ENCODE measurements at places on chromosomes 3 and 15. TPM values are rescaled to one million over a fixed set of nuclear protein-coding genes. Genes with fewer than 3 reads are reported as not detected.

DNA sequence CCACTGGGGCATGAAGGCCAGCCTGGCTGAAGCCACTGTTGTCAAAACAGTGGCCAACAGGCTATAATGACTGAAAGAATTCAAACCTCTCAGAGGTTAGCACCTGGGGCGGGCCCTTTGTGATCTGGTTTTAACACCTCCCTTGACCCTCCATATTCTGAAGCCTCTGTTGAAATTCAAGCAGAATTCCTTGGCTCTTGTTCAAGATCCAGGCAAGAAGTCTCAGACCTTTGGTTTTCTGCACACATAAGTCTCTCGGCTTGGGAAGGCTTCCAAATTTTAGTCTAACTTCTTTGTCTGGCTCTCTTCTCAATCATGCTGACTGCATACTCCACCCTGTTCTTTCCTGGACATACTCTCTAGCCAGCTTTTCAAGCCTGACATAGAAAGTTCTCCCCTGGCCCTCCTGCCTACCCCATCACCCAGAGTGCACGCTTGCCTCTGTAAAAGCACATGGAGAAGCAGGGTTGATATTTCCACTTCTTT is 144.5 kb downstream of the PDZRN3 start:
- no peaks in the 10 kb centered on the region for H3K36me3 ChIP-seq
- no peak overlapping the region for H3K27ac ChIP-seq
- DNase-seq: no peak
- no peak overlapping the region for H3K4me3 ChIP-seq
- H3K4me1 ChIP-seq: no peaks in the 10 kb centered on the region
- no peaks in the 10 kb centered on the region for H3K27me3 ChIP-seq

DNA sequence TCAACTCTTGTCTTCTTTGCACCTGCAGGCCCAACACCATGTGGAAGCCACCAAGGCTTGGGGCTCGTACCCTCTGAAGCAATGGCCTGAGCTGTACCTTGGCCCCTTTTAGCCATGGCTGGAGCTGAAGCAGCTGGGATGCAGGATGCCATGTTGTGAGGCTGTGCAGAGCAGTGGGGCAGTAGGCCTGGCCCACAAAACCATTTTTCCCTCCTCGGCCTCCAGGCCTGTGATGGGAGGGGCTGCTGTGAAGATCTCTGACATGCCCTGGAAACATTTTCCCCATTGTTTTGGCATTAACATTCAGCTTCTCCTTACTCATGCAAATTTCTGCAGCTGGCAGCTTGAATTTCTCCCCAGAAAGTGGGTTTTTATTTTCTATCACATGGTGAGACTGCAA is 58.5 kb downstream of the DPH6 start:
- no peak overlapping the region for H3K4me3 ChIP-seq
- no peaks in the 10 kb centered on the region for H3K4me1 ChIP-seq
- no peak overlapping the region for H3K27ac ChIP-seq
- no peak for DNase-seq

GRCh38 chr15:29115093-29115991 is 154.3 kb downstream of the NSMCE3 start:
- no peaks in the 10 kb centered on the region for H3K36me3 ChIP-seq
- H3K4me1 ChIP-seq: no peaks in the 10 kb centered on the region
- H3K27me3 ChIP-seq: no peaks in the 10 kb centered on the region

- H3K27me3 ChIP-seq: no peaks in the 10 kb centered on the region
- DNase-seq: no peak
Measured at GRCh38 chr15:40102897-40103858, 5.5 kb downstream of the BMF start.

DNA sequence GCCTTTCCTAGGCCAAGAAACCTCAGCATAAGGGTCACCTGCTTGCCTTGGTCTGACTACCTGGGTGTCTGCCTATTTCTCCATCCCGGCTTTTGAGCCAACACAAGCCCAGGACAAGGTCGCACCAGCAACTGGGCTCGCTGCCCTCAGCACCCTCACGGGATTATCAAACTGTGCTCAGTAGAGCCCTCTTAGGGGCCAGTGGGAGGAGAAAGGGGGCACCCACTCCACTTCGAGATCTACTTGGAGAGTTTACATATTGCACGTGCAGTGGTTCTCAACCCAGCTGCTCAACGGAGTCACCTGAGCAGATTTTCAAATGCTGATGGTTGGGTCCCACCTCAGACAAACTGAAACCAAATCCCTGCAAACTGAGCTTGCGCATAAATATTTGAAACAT is 31.1 kb downstream of the TSPAN3 start:
- H3K27ac ChIP-seq: no peak overlapping the region
- DNase-seq: no peak
- no peaks in the 10 kb centered on the region for H3K4me1 ChIP-seq
- no peak overlapping the region for H3K4me3 ChIP-seq
- no peaks in the 10 kb centered on the region for H3K27me3 ChIP-seq

- H3K4me1 ChIP-seq: no peaks in the 10 kb centered on the region
- H3K4me3 ChIP-seq: no peak overlapping the region
- DNase-seq: no peak
- H3K36me3 ChIP-seq: no peaks in the 10 kb centered on the region
- H3K27me3 ChIP-seq: no peaks in the 10 kb centered on the region
Measured at GRCh38 chr3:69266585-69266984, 119.3 kb downstream of the FRMD4B start.

- H3K27me3 ChIP-seq: no peaks in the 10 kb centered on the region
- H3K4me1 ChIP-seq: no peaks in the 10 kb centered on the region
- H3K4me3 ChIP-seq: no peak overlapping the region
- H3K27ac ChIP-seq: no peak overlapping the region
Measured at GRCh38 chr15:46222826-46223225, 588.0 kb downstream of the SQOR start.

EPHA3 gene
- total RNA-seq: 2.7 TPM

UBA7 gene
- 29.5 TPM for total RNA-seq

DNA sequence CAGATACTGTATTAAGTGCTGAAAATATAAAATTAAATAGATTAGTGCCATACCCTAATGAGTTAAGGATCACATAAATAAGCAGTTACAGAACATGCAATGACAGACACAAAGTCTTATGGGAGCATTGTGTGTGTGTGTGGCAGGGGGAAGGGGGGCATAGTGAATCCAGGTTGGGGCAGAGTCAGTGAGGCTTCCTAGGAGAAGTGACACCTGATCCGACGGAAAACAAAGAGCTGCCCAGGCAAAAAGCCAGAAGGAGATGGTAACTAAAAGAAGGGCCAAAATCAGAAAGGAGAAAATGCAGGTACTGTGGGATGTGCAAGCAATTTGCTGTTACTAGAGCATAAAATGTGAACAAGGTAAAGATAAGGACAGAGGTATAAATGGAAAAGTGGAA is 80.1 kb upstream of the CHRM5 start:
- no peak overlapping the region for H3K27ac ChIP-seq
- H3K36me3 ChIP-seq: no peaks in the 10 kb centered on the region
- no peak overlapping the region for H3K4me3 ChIP-seq
- DNase-seq: no peak

SLC2A2 gene
- total RNA-seq: 434 TPM

DNA sequence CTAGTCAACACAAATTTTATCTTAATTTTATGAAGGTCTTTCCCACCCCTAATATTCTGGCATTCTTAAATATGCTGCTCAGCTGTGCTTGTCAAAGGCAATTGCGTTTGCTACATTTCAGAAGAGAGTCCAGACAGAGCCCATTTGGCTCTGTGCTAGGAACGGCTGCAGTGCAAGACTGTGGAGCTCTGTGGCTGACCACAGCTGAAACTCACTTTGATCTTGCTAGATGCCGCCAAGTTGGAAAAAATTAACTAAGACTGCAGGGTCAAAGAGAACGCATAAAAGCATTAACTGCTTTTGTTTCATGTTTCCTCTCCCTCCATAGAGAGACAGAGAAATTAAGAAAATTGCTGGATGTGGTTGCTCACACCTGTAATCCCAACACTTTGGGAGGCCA is 7.6 kb upstream of the PPP1R2 start:
- H3K4me3 ChIP-seq: no peak overlapping the region
- H3K4me1 ChIP-seq: no peaks in the 10 kb centered on the region
- no peaks in the 10 kb centered on the region for H3K27me3 ChIP-seq
- DNase-seq: no peak

- no peak overlapping the region for H3K27ac ChIP-seq
- no peak overlapping the region for H3K4me3 ChIP-seq
- no peaks in the 10 kb centered on the region for H3K36me3 ChIP-seq
- H3K27me3 ChIP-seq: no peaks in the 10 kb centered on the region
- H3K4me1 ChIP-seq: no peaks in the 10 kb centered on the region
- DNase-seq: no peak
Measured at GRCh38 chr15:84398763-84399701, 163.5 kb downstream of the GOLGA6L4 start.

GRCh38 chr15:82040390-82040789 is 5.4 kb downstream of the MEX3B start:
- no peak for DNase-seq
- H3K27me3 ChIP-seq: peaks cover 3% of the 10 kb centered on the region
- peaks cover 12% of the 10 kb centered on the region for H3K4me1 ChIP-seq
- H3K27ac ChIP-seq: no peak overlapping the region
- H3K4me3 ChIP-seq: no peak overlapping the region
- no peaks in the 10 kb centered on the region for H3K36me3 ChIP-seq

- H3K27ac ChIP-seq: no peak overlapping the region
- H3K36me3 ChIP-seq: no peaks in the 10 kb centered on the region
- H3K27me3 ChIP-seq: no peaks in the 10 kb centered on the region
Measured at GRCh38 chr3:153820035-153820434, 301.2 kb upstream of the ARHGEF26 start.

DNA sequence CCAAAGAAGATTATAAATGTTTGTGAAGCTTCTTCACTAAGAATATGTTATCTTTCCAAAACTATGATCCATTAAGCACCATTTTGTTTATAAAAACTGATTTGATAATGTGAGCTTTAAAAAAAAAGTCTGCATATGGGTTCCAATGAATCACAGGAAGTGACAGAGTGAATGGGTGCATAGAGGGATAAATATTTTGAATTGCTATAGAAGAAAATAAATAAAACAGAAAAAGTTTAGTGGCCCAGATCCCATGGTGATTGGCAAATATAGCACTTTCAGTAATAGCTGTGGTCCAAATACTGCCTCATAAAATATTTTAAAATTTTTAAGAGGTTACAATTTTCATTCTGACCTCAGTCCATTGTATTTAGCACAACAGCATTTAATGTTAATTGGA is 19.2 kb downstream of the CPA3 start:
- no peak for DNase-seq
- H3K36me3 ChIP-seq: no peaks in the 10 kb centered on the region
- no peaks in the 10 kb centered on the region for H3K4me1 ChIP-seq
- no peak overlapping the region for H3K4me3 ChIP-seq
- H3K27ac ChIP-seq: no peak overlapping the region

ALG1L2 gene
- total RNA-seq: not detected

MESP2 gene
- total RNA-seq: not detected

DNA sequence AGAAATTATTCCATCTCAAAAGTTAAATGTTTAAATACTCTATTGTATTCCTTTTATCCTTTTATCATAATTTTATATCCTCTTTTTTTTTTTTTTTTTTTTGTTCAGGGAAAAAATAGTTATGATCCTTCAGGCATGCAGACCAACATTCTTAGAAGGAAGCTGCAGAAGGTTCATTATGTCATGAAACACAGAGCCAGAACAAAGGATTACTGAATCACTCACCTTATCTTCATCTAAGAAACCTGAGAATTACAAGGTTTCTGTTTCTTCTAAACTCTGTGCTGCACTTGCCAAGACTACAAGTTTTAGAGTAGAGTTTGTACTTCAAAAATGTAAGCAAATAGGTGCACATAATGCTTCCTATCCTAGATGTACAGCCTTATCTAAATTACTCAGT is 3.3 kb downstream of the PLCH1 start:
- DNase-seq: no peak
- H3K36me3 ChIP-seq: no peaks in the 10 kb centered on the region
- H3K4me1 ChIP-seq: peaks cover 5% of the 10 kb centered on the region
- no peak overlapping the region for H3K4me3 ChIP-seq

Data from liver (tissue), 10 donors.